Nephron progenitor cell (in vitro differentiated cells): ENCODE measurements at places on chromosomes 7 and 10.

GRCh38 chr10:14518149-14518548, 187.4 kb upstream of the FRMD4A start:
- no peak for DNase-seq

DNA sequence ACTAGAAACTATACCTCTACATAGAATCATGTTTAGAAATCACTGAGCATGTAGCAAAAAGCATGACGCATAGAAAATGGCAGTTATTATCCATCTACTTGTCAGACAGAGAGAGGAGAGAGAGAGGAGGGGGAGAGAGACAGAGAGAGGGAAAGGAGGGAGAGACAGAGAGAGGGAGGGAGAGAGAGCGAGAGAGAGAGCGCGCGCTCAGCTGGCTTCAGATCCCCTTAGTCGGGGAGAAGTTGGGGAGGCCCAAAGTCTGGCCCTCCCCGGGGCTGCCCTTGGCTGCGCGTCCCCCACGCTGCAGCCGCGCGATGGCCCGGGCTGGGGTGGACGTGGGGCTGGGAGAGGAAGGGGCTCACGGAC, 37.0 kb downstream of the CNPY1 start:
- DNase-seq: no peak

DNA sequence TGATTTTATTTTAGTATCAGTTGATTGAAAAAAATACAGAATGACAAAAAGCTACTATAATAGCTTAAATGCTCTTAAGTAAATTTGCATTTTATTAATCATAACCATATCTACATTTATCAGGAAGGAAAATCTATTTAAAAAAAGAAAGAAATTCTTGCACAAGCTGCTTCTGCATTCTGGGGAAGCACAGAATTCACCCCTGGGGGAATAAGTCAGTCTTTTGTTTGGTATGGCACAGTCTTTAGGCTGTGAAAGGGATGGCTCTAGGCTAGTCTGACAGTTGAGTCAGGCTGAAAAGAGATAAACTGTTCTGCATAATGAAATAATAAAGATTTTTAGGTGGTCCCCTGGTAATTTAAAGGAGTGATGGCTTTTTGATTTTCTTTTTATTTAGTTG, 37.9 kb downstream of the HTR7 start:
- no peak for DNase-seq

DNA sequence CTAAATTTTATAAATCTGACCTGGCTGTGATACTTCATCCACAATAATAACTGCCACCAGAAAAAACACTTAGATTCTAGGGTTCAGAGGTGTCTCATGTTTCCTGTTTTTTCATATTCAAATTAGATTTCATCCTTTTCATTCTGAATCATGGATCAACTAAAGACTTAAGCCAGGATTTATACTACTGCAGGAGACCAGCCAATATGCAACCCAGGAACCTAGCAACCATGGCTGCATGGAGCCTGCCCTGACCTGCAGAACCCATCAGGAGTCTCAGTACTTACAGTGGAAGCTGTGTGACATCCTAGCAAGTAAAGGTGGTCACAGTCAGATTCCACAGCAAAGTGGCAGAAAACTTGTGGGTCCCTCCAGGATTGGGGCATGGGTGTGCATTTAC, 40.5 kb upstream of the RNF148 start:
- DNase-seq: no peak

- DNase-seq: no peak
These were observed 16.9 kb downstream of the HBP1 start for GRCh38 chr7:107185716-107186115.

DNA sequence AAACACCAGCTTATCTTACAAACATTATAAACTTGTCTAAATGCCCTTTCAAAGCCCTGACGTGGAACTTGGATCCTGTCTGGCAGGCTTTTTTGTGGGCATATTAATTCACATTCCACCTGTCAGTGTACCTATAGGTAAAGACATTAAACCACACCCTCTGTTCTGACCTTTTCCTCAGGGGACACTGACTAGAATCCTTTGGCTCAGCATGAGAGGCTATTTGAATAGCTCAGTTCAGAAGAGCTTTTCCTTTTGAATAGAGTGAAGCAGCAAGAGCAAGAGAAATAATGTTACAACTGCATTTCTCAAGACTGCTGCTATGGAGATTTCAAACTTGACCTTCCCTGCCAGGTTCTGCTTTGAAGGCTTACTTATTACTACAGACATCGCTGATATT, 76.9 kb downstream of the CYP51A1 start:
- DNase-seq: no peak

GRCh38 chr7:11625669-11626068, 206.3 kb downstream of the THSD7A start:
- no peak for DNase-seq

- no peak for DNase-seq
These were observed 13.1 kb downstream of the STX1A start for GRCh38 chr7:73706126-73707044.

DNA sequence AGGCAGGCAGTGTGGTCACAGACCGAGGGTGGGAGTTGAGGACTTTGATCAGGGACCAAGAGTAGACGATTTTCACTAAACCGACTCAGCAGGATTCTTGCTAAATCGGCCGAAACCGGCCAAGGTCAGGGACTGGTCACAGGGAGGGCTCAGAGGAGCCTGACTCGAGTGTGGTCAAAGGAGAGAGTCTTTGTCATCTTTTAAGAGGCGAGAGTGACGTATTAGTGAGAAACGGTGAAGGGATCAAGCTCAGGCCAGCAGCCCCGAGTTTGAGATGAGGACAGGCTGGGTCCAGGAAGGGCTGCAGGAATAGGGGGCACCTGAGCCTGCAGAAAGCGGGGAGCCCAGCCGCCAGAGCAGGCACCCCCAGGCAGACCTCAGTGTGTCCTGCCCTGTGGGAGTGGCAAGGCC, 41.6 kb upstream of the FAM20C start:
- no peak for DNase-seq

DNA sequence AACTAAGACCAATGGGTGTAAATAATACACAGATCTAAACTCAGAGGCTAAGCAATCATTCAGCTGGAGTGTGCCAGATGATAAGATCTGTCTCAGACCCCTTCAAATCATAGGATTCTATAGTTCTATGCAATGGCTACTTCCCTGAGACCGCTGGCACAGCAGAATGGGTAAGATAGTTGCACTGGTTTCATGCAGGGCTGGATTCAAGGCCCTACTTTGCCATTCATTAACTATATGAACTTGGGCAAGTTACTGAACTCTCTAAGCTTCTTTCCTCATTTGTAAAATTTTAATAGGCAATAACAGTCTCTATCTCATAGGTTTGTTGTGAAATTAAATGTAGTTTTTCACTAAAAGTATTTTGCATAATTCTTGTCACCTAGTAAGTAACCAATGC, 62.0 kb downstream of the TFEC start:
- no peak for DNase-seq

DNA sequence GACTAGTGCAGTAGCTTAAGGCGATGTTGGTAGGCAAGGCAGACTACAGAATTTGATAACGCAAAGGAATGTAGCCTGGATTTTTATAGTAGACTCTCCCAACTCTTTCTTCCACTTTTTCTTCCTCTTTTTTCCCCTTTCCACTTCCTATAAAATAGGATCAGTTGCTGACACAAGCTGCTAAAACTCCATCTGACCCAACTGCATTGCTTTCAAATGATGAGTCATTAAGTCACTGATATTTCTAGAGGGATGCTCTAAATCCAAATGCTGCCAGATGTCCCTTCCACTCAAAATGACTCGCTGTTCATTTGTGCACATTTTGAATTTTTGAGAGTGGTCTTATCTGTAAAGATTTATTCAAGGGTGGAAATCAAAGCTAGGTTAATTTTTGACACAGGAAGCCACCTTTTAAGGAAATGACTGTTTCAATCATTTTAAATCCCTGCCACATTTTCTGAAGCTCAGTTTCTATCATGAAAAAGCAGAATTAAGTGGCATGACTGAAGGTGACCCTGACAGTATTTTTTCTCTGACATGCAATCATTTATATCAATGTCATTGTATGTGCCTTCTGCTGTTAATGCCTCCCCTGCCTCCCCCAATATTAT, 25.8 kb upstream of the SFMBT2 start:
- no peak for DNase-seq

DNA sequence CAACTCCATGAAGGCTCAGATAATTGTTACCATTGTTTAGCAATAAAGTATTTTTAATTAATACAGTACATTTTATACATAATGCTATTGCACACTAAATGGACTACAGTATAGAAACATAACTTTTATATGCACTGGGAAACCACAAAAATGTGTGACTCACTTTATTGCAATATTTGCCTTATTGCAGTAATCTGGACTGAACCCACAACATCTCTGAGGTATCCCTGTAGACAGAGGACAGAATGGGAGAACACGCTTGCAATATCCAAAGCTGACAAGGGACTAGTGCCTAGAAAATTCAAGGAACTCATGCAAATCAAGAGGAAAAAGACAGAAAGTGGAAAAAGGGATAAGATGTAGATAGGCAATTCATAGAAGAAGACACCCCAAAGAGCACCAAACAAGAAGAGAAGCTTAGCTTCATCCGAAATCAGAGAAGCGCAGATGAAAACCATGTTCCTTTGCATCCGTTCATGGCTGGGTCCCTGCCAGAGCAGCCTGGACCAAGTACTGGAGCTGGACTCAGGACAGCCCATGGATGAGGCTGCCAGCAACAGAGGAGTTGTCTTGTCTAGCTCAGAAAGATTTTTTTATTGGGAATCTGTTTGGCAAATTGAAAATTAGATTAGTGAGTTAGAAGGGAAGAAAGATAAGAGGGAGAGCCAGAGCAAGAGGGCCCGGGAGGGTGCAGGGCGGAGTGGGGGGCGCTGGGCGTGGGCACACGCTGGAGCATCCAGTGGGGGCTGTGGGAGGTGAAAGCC, 16.0 kb upstream of the GALNTL5 start:
- DNase-seq: no peak

DNA sequence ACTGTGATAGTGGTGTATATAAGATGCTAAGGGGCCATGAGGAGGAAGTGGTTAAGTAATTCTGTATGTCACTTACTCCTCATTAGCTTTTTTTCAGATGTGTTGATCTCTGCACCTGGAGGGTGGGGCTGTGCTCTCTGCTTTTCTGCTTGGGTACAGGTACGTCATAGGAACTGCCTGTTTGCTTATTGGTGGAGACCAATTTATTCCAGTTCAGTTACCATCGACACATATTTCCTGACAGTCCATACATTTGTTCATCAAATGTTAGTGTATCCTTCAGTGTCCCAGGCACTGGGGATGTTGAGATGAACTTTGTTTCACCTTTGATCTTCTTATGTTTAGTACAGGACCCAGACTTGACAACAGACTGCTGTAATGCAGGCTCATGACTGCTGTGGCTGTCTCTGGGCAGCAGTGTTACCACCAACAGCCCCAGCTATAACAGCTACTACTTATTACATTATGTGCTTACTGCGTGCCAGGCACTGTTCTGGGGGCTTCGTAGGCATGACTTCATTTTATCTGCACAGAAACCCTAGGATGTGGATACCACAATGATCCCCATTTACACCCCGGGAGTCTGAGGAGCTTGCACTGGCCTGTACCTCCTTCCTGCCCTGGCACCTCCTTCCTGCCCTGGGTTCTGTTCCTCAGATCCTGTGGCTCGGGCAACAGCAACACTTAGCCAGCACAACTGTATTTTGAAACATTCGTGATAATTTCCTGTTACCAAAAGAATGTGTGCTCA, 87.4 kb downstream of the BUB3 start:
- DNase-seq: no peak

- DNase-seq: no peak
These were observed 170.4 kb downstream of the TAX1BP1 start for GRCh38 chr7:27910326-27910725.

- DNase-seq: no peak
These were observed 28.4 kb upstream of the OPALIN start for GRCh38 chr10:96387161-96387560.

DNA sequence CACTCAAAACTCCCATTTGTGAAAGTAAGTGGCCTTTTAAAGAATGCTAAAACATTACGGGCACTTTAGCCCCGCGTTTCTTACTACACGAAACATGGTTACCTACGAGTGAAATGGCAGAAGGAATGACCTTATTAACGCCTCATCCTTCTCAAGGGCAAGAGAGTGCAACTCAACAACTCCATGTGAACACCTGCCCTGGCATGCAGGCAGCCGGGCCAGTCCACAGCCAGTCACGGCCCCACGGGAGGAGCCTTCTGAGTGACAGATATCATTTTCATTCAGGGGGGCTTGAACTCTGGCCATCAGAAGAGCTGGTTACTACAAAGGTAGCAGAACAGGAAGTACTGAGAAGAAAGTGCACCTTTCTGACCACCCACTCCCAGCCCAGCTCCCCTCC, 236.1 kb downstream of the PTPRN2 start:
- no peak for DNase-seq

- no peak for DNase-seq
These were observed 16.1 kb upstream of the ZC3HAV1 start for GRCh38 chr7:139125657-139126056.

GRCh38 chr10:94016727-94017714, 23.3 kb downstream of the PLCE1 start:
- no peak for DNase-seq

GRCh38 chr7:150657526-150657925, 25.3 kb upstream of the GIMAP6 start:
- no peak for DNase-seq

GRCh38 chr10:35129185-35129674, 2.6 kb downstream of the CREM start:
- no peak for DNase-seq

- no peak for DNase-seq
These were observed 3.3 kb downstream of the MASTL start for GRCh38 chr10:27158421-27158820.

DNA sequence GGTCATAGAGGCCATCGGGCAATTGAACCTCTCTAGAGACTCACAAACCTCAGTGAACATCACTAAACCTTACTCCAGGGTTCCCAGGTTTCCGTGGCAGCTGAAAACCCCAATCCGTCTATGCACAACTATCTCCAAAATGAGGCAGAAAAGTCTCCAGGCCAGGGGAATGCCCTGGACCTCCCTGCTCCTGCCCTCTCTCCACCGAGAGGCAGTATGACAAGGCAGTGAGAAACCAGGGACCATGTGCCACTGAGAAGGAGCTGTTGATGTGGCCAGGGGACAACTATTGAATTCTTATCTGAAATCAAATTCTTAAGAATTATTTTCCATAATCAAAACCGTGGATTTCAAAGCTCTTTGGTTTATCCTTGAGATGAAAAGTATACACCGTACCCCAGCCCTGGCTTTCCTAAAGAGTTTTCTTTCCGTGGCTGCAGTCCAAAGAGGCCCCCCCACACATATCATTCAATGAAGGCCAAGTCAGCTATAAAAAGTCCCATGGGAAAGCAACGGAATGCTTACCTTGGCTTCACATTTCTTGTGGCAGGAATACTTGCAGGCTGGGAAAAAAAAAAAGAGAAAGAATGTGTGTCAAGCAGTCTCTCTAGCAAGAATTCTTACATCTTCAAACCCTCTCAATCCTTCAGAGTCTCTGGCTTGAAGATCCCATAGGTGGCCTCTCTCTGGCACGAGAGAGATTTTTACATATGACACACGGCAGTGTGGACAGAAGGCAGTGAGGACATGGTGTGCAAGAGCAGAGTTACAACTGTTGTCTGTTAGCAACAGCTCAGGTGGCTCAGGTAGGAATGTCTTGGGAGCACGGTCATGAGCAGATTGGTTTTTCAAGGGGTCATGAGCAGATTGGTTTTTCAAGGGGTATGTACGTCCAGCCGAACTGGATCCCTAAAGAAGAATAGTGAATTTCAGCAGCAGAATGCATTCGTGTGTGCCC, 75.2 kb downstream of the TNS3 start:
- no peak for DNase-seq
